HepG2 (cell line): ENCODE measurements at places on chromosomes 16 and 17.

DNA sequence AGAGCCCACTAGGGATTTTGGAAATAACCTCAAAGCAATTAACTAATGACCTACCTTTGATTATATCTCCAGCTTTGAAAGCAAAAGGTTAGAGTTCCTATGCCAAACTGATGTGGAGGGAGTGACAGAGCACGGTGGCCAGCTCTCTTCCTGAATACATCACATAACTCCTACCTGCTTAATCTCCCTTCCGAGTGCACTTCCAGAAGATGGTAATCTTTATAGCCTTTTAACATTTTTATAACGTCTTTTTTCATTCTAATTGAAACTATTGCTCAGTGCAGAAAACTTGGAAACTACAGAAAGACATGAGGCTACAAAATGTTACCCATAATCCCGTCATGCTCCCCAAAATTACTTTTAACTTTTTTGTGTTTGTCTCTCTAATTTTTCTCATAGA lies 110.5 kb upstream of the COX10 start:
- no peak for DNase-seq

DNA sequence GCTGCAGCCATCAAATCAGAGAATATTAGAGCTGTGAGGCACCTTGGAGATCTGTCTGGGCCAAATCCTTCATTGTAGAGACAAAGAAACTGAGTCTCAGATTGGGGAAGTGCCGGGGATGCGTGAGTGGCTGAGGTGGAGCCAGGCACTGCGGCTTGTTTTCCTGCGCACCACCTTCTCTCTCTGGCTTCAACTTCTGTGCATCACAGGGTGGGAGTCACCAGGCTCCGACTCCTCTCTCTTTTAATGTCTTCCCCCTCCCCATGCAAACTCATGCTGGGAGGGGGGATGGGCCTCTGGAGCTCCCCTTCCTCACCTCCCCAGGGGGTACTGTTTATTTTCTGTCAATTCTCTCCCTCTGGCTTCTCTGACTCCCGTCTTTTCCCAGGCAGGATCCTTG lies 8.7 kb upstream of the ETV4 start:
- DNase-seq, result no peak

GRCh38 chr17:7242717-7243452 lies 636 bp upstream of the GABARAP start:
- DNase-seq, result peak; percentile 92

DNA sequence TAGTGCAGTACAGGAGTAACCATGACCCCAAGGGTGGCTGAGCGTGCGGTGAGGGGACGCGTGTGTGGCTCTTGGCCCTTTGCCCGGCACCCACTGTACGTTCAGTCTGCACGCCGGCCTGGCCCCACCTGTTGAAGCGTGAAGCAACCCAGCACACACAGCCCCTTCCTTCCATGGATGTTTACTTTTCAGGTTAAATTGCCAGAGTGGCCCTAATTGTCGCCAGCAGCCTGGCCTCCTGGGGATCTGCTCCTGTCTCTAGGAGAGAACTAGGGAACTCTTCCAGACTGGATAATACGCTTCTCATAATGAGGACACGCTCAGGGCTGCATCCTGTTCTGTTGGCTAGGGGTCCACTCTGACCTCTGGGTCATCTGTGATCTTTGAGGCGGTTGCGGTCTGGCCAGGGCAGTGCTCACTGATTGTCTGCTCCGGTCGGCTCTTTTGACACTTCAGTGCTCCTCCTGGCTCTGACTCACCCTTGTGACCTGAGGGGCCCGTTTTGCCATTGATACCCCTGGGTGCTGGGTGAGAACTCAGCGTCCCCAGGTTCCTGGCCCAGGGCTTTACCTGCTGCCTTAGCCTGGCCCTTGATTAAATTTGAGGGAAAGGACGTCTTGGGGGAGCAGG lies 27.7 kb downstream of the TPSG1 start:
- peak; percentile 59 for DNase-seq

GRCh38 chr17:50161023-50161910 lies 4.5 kb upstream of the SGCA start:
- DNase-seq, result peak; percentile 78

DNA sequence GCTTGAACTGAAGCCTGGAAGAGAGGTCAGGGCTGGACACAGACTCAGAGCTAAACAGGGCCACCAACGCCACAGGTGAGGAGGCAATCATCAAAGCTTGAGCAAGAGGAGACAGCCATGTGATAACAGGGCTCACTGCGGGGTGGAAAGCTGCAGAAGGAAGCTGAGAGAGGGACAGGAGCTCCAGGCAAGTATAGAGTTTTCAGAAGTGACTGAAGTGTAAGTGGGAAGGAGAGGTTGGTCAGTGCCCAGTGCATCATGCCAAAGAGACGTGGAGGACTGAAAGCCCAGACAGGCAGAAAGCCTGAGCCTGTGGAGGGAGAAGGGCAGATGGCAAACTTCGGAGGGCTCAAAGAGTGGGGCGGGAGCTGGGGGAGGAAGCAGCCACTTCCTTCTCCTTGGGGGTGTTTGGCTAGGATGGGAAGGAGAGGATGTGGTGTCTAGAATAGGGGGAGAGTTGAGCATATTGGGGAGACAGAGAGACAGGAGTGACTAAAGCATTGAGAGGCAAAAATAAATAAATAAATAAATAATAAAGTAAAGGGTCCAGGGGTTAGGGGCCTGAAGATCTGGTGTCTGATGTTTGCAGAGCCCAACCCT lies 2.6 kb downstream of the KIFC3 start:
- no peak for DNase-seq

DNA sequence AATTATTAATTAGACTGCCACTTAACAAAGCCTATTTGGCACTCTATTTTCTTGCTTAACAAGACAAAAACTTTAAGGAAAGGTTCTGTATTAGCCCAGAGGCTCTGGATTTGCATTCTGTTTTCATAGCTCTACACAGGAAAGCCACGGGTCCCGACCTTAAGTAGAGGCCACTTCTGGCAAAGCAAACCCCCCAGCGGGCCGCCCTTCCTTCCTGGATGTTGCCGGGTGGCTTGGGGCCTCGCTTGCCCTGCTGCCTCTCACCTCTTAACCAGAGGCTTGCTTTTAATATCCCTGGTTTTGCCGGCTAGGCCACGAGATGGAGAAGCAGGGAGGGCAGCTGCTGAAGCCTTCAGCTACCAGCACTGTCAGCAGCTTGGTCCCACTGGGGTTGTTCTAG lies 4.4 kb downstream of the RTN4RL1 start:
- no peak for DNase-seq

GRCh38 chr17:28880572-28880945 lies 17.0 kb downstream of the FLOT2 start:
- no peak for DNase-seq

DNA sequence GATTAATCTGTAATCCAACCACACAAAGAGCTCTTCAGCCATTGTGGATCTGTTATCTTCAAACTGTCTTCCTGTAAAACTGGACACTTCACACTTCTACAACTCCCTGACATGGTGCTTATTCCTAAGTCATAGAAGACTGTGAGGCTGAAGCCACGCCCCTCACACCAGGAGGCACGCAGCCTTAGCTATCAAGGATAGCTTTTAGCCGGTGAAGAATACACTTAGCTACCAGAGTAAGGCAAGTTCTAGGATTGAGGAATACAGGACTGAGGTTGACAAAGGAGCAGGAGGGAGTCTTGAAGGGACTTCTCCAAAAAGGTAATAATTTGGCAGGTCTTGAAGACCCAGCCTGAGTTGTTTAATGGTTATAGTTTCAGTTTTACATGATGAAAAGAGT lies 79.8 kb upstream of the GAS7 start:
- DNase-seq, result no peak

GRCh38 chr17:79970576-79971068 lies 65.0 kb downstream of the TBC1D16 start:
- DNase-seq, result peak; percentile 77

DNA sequence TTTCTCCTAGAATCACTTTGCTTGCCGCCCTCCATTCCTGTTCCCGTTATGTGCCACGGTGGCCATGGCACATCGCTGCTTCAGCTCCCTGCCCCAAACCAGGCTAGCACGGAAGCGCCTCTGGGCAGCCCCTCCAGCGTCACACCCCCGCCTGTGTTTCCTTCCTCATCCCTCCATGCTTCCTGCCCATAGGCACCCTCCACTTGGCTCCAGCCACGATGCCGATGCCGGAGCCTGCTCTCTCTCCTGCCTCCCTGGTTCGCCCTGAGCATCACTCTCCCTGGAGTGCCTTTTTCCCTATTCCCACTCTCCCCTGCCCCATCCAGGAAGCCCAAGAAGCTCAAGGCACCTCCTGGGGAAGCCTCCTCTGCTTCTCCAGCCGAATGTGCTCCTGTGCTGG lies 3.2 kb upstream of the ARHGAP23 start:
- DNase-seq, result no peak

- DNase-seq, result no peak
These were observed 147.1 kb downstream of the WWOX start for GRCh38 chr16:78246559-78246958.

- DNase-seq, result no peak
These were observed 16.0 kb downstream of the CSNK1D start for GRCh38 chr17:82257473-82257872.

- DNase-seq, result no peak
These were observed 287.6 kb upstream of the GOT2 start for GRCh38 chr16:59021751-59022150.

GRCh38 chr17:74393346-74393942 lies 26.1 kb downstream of the GPR142 start:
- DNase-seq, result no peak
